ENCODE measurements at places on chromosomes 13 and 19.

DNA sequence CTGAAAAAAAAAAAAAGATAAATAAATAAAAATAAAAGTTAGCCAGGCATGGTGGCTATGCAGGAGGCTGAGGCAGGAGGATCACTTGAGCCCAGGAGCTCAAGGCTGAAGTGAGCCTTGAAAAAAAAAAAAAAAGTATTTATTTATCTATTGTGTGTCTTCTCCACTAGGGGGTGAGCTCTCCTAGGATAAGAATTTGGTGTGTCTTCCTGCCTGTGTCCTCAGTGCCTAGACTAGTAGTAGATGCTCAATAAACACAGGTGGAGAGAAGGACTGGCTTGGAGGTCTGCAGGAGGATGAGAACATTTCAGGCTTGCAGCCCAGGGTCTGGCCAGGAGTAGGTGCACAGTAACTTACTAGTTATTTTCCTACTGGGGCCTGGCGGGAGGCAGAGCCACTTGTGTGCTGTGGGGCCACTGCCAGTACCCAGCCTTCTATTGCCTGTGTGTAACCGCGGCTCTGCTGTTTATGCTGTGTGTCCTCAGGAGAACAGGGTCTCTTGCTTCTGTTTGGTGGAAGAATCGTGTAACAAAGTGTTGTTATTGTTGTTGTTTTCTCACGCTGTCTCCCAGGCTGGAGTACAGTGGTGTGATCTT is 5.4 kb downstream of the LMTK3 start:
- no peak for DNase-seq

DNA sequence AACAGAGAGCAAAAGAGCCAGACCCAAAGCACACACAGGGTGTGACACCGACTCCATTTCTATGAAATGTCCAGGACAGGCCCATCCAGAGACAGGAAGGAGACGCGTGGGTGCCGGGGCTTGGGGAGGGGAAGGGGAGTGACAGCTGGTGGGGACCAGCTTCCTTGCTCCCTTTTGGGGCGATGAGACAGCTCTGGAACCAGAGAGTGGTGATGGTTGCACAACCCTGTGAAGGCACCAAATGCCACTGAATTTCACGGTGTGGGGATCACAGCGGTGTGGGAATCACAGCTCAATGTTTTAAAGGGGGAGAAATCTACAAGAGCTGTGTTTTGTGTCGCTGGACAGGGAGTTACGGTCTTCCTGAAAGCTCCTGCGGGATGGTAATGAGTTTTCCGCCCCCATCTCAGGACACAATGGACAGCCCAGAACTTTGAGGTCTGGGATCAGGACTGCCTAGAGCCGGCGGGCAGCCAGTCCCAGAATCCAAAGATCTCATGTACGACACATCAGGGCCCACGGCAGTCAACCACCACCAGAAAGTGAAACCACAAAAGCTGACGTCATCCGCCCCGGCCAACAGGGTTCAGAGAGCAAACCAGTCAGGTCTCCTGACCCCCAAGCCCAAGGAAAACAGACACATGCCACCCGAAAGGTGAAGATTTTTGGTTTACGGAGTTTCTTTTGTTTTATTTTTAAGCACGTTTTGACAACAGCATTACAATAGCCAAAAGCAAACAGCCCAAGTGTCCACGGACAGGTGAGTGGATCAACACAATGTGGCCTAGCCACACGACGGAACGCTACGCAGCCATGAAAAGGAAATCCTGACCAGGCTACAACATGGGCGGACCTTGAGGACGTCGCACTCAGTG is 7.3 kb downstream of the SGTA start:
- DNase-seq, result peak; percentile 57

DNA sequence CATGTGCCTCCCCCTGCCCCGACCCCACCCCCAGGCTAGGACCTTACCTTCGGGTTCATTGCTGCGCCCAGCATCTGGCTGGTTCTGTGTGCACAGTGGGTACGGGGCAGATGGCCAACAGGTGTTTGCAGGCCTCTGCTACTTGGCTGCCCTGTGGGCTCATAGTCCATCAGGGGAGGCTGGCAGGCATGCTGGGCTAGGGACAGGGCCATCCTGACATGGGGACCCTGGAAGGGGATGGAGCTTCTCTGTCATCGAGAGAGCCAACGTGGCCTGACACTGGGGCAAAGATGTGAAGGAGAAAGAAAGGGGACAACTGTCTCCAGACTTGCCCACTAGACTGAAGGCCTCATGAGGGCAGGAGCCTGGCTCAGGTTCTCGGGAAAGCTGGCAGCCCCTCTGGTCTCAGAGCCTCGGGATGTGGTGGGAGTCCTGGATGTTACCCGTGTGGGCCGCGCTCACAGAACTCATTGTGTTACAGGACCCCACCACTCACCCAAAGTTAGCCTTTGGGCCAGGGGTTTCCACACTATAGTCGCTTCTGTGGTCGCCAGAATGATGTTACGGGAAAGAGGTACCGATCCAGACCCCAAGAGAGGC is 4.7 kb downstream of the ZNF536 start:
- no peak for DNase-seq

GRCh38 chr13:93811071-93811737 is 584.6 kb downstream of the GPC6 start:
- no peak for DNase-seq

All from stimulated activated CD8-positive, alpha-beta memory T cell treated with anti-CD3 and anti-CD28 coated beads, Interleukin-12 subunit alpha, Interleukin-12 subunit beta, amount 100 ng/mL, for 4 hours (primary cell).